NCI-H187 treated with DMSO at 0.1 percent for 48 hours (cell line): ENCODE measurements at places on chromosomes 13 and 19.

GRCh38 chr19:15091918-15092753, 10.1 kb downstream of the OR1I1 start:
- no peak for DNase-seq

GRCh38 chr19:2306971-2307370, 983 bp downstream of the LINGO3 start:
- no peak for DNase-seq

DNA sequence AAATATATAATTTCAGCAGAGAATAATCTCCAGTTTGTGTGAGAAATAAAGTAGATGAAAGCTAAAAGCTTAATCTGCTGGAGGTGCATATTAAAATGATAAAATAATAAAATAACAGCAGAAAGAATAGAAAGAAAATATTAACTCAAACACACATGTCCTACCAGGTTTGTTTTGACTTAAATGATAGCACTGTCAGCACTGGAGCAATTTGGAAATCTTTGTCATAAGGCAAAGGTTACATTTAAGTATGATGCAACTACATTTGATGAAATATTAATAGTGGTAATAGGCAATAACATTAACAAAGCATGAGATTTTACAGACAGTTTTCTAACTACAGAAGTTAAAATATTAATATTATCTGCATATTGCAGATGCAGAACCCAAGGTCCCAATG, 2380.1 kb downstream of the PCDH9 start:
- no peak for DNase-seq

DNA sequence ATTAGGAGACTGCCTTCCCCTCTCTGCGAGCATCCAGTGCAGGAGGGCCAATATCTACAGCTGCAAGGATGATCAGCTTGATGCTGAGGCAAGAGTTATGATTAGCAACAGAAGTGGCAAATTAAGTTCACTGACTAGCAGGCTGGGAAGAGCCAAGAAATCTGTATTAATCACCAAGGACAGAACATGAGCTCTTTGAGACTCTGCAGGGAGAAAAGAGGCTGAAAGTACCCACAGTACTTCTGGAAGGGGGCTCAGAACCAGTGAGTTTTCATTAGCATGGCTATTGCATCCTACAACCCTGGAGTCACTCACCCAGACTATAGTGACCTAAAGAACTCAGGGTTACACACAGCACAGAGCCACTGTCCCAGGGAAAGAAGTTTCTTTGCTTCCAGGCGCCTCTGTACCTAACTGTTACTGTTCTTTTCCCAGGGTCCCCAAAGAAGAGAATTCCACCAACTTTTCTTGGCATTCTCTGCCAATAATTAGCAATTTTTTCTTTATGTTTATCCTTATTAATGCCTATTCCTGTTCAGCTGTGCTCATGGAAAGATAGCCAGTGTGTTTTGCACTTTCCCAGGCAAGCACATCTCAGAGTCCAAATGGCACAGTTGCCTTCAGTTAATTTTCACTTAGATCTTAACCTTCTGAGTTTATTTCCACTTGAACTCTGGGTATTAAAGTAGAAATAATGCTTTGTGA, 25.8 kb upstream of the MEDAG start:
- no peak for DNase-seq

DNA sequence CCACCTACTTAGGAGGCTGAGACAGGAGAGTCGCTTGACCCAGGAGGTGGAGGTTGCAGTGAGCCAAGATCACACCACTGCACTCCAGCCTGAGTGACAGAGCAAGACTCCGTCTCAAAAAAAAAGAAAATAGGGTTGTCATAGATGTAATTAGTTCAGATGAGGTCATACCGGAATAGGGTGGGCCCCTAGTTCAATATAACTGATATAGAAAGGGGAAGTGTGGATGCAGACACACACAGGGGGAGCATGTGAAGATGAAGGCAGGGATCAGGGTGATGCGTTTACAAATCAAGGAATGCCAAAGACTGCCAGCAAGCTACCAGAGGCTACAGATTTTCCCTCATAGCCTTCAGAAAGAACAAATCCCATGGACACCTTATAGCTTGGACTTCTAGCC, 24.3 kb upstream of the EEF1AKMT1 start:
- DNase-seq, result no peak

GRCh38 chr19:34734537-34735103, 577 bp downstream of the ZNF181 start:
- DNase-seq, result no peak

- no peak for DNase-seq
Observed at GRCh38 chr13:30744056-30744680, 8.8 kb downstream of the ALOX5AP start.

DNA sequence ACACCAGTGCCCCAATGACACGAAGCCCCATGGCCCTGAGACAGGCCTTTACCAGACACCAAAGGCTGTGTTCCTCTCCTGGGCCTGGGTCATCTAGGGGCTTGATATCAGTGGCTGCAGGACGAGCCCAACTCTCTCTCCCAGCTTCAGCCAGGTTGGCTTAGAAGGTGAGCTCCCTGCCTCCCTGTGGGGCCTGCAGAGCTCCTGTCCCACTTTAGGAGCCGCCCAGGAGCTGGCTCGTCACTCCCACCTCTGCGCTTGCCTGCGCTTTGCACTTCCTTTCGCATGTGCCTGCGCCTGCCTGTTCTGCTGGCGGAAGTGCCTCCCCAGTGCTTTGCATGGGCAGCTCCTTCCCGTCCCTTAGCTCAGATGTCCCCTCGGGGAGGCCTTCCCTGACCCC, 4.9 kb downstream of the CALM3 start:
- no peak for DNase-seq

GRCh38 chr19:10219678-10220077, 11.5 kb downstream of the S1PR2 start:
- no peak for DNase-seq

DNA sequence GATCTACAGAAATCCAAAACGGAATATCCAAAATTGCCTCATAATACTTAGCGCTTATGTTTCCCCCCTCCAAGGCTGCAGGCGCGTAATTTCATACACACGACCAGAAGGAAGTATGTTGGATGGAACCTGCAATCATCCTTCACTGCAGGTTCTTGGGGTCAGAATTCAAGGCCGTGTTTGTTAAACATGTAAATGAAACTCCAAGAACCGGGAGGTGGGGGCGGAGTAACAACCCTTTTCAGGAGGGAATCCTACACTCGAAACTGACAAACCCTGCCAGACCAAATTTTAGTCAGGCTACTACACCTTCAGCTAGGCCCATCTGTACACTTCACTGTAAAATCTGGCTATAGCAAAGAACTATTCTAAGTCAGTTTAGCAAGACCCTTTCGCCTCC, 1.3 kb downstream of the ZNF607 start:
- DNase-seq, result no peak

DNA sequence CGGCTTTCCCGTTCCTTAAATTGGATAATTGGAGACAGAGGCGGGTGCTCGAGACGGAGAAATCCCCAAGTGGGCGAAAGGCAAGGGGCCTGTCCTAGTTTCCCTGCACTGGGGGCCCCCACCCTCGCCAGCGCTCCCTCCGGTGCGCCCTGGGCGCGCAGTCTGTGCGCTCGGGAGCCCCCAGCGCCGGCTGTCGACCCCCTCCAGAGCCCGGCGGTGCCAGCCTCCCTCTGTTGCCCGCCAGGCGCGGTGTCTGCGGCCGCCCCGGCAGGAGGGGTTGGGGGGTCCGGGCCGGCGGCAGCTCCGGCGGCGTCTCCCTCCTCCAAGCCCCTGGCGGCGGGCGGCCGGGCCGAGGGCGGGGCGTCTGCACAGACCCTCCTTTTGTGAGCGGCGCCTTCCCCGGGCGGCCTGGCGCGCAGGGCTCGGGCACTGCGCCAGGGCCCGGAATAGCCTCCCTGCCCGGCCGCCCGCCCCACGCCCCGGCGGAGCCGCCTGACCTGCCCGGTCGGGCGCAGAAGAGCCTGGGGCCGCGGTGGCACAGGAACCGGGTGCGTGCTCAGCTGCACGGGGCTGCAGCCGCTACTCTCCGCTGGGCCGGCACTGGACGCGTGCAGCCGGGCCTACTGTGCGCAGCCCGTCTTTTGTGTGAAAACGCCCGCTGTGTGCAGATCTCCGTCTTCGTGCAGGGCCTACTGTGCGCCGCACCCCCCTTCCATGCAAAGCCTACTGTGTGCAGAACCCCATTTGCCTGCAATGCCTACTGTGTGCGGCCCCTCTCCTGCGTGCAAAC, 13.2 kb downstream of the GADD45B start:
- no peak for DNase-seq

GRCh38 chr19:35085947-35086346, 29.7 kb upstream of the FXYD3 start:
- DNase-seq, result no peak

DNA sequence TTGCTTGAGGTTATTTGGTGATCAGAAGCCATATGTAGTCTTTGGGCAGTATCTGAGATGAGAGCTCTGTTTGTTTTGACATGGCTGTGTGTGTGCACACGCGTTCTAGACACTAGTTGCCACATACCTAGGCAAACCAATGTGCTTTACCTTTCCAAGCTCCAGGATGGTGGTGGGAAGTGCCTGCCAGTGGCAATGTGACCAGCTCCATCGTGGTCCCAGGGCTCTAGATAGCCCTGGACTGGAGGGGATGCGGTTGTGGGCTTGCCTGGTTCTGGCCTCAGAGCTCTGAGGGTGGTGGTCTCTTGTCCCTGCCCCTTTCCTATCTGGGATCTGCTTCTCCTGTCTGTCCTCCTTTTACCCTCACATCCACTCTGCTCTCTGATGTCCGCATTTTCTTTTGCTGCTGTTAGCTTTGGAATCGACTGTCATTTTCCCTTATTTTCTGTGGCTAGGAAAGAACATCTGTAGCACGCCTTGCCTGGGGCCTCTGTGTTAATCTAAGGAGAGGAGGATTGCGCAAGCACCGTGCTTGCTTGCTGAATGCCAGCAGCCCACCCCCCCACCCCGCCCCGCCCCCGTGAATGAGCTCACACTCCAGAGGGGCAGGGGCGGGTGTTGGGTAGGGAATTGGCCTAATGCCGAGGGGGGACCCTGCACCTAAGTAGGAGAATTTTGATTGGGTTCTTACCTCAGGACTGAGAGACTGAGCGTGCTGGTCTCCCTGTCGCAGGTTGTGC, 89.5 kb downstream of the ARHGEF7 start:
- no peak for DNase-seq

- DNase-seq, result no peak
Observed at GRCh38 chr13:45696610-45697226, 5.4 kb upstream of the CBY2 start.
